ENCODE measurements at places on chromosomes 7 and 10.

DNA sequence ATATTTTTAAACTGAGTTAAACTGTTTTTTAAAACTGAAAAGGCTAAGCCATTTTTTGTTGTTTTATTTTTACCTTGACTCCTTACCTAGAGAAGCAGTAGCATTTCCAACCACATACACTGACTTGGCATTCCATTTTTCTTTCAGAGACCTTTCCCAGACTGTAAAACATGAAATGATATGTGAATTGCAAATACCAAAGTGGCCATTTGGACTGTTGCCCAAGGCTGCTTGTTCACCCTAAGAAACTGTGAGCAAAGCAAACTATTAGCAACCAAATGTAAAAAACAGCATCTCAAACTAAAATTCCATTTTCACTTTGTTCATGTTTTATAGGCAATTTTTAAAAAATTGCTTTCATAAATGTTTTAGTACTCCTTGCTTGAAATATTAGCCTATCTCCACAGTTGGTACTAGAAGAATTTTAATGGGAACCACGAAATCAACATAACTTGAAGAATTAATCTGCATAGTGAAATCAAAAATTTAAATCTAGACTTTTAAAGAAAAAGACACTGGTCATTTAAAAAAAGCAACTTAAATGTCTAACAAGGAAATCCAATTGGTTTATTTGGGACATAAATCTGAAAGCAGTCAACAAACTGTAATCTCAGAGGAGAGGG lies 10.8 kb downstream of the UROS start:
- DNase-seq, result no peak

DNA sequence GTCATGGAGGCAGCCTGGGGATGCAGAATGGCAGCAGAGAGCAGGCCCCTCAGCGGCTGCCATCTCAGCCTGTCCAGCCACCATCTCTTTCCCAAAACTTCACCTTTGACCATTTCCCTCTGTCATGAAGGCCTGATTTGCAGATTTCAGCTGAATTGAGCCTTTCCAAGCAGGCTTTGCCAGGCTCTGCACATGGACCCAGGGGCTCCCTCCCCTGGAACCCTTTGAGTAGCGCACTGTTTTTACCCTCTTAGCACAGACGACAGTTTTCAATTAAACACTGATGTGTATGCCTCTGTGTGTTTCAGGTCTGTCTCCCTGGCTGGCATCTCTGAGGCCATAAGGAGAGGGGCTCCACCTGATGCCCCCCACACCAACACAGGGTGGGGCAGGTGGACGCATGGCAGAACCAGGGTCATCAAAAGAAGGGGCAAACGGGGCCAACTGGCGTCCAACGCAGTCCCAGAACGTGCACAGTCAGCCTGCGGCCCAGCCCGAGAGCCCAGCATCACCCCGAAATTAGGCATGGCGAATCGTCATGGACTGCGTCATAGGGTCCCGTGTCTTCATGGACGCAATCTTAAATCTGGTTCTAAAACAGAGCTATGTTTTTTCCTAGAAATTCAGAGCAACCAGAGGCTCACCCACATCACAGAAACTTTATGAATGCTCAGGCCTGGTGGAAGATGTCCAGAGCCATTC lies 185.0 kb upstream of the TCERG1L start:
- no peak for DNase-seq

DNA sequence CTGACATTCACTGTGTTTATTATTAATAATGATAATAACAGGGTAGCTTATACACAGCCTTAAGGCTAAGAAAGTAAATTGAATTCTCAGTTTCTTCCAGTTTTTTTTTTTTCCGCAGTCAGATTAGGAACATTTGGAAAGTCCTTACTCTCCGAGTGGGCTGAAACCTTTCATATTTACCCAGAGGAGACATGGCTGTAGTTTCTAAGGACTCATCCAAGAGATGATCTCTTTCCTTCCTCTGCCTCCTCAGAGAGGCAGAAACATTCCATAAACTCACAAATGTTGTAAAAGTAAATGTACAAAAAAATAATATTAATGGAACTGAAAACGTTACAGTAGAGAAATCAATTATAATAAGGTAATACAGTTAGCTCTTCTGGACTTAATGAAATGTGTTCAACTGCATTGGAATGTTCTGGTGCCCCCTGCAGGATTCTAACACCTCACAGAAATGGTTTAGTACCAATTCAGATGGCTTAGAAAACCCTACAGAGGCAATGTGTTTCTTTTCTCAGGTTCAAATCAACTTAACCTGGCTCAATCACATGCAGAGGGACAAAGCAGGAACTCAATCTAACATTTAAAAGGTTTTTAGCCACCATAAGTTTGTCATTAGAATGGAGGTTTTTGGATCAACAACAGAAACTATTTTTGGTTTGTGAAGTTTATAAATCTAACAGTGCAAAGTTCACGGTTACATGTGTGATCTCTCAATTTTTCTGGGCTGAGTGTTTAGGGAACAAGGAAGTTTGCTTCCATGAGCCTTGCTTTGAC lies 71.7 kb downstream of the ICA1 start:
- DNase-seq, result peak; percentile 71

DNA sequence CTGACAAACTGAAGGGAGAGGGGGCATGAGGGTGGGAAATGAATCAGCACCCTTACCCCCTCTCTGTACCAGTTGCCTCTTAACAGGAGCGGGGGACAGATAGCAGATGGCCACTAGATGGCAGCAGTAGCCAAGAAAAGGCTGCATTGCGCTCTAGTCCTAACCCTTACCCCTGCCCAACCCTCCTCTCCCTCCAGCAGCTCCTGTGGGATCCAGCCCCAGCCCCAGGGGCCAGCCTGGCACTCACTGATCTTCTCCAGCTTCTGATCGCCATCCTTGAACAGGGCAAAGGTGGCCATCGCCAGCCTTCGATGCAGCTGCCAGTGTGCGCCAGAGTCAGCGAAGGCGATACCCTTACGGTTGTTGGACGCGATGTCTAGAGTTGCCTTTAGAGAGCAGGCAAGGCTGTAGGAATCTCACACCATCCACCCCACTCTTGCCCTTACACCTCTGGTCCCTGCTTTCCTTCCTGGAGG lies 2.2 kb downstream of the CYP17A1 start:
- DNase-seq, result peak; percentile 33

GRCh38 chr7:47383072-47383471 lies 198.8 kb downstream of the TNS3 start:
- no peak for DNase-seq

DNA sequence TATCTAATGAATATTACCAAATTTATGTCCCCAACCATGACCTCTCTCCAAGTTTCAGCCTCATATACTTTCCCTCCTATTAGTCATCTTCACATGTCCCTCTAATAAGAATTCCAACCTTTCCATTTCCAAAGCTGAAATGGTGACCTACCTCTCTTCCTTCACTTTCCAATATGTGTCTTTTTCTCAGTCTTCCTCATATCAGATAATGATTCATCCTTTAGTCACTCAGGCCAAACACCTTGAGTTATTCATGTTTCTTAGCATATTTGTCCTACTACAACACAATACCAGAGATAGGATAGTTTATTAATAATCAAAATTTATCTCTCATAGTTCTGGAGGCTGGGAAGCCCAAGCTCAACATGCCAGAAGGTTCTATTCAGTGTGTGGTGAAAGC lies 318.5 kb upstream of the ZWINT start:
- no peak for DNase-seq

GRCh38 chr7:16801111-16801542 lies 3.7 kb downstream of the AGR2 start:
- peak; percentile 36 for DNase-seq

DNA sequence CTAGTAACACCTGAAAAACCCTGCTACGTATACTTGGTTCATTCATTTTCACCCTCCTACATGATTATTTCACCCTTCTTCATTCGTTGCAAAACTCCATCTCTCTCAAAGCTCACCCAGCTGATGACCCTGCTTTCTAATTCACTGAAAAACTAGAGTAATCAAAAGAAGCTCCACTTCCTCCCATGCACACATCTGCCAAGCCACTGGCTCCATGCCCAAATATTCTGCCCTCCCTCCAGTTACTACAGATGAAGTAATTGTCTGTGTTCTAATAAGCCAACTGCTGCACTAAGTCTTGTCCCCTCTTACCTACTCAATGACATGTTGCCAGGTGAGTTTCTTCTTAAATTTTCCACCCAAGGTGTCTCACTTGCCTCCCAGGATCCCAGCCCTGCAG lies 96.9 kb upstream of the CCDC71L start:
- DNase-seq, result peak; percentile 17

DNA sequence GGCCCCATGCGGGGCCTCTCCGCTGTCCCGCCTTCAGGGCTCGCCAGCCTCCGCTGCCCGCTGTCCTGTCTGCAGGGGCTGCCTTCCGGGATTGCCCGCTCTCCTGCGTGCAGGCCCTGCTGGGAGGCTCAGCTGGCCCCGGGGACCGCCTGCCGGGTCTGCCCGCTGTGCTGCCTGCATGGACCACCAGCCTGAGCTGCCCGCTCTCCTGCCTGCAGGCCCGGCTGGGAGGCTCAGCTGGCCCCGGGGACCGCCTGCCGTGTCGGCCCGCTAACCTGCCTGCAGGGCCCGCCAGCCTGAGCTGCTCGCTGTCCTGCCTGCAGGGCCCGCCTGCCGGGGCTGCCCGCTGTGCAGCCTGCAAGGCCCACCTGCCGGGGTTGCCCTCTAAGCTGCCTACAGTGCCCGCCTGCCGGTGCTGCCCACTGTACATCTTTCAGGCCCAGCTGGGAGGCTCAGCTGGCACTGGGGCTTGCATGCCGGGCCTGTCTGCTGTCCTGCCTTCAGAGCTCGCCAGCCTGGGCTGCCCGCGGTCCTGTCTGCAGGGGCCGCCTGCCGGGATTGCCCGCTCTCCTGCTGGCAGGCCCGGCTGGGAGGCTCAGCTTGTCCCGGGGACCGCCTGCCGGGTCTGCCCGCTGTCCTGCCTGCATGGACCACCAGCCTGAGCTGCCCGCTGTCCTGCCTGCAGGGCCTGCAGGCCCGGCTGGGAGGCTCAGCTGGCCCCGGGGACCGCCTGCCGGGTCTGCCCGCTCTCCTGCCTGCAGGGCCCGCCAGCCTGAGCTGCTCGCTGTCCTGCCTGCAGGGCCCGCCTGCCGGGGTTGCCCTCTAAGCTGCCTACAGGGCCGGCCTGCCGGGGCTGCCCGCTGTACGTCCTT lies 165.1 kb downstream of the GLRX3 start:
- no peak for DNase-seq

- DNase-seq, result no peak
Measured at GRCh38 chr7:124449896-124450295, 315.7 kb downstream of the GPR37 start.

- no peak for DNase-seq
Measured at GRCh38 chr10:75417522-75417927, 13.9 kb upstream of the LRMDA start.

DNA sequence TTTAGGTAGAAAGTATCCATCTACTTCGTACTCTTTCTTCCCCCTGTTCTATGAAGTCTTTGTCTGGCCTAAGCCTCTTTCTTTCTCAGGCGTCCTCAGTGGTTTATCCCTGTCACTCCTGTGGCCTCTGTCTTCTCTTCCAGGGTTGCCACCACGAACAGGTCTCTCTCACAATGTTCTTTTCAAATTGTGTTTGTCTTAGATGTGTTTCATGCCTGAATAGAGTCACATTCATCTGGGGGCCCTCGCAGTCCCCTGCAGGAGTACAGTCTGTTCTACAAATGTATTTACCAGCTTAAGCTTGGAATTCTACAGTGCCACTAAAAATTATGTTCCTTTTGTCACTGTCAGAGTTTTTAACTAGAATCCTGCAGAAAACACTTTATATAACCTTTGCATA lies 680.4 kb upstream of the FOXK1 start:
- no peak for DNase-seq

DNA sequence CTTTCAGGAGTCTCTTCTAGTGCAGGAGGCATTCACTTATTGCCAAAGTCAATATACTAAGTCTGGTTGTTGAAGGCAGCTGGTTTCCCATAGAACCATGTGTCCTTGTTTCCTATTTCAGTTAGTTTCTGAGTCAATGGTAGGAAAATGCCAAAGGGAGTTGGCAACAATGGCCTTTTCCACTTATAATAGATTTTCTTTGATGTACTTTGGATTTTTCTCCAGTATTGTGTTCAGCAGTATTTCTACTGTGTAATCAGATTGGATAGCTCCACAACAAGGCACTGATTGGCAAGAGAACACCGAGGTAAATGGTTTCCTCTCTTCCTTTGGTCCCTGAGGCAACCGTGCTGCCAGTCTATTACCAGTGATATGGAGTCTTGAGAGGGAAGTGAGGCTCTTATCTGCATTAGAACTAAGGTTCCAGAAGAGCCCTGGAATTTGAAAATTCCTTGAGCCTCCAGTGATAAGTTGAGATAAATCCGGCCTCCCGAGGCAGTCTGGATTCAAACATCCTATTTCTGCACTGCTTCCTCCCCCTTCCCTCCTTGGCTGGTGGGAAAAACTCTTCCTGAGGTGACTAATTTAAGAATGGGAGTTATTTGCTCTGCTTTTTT lies 7.9 kb upstream of the SEPTIN7 start:
- DNase-seq, result peak; percentile 79

DNA sequence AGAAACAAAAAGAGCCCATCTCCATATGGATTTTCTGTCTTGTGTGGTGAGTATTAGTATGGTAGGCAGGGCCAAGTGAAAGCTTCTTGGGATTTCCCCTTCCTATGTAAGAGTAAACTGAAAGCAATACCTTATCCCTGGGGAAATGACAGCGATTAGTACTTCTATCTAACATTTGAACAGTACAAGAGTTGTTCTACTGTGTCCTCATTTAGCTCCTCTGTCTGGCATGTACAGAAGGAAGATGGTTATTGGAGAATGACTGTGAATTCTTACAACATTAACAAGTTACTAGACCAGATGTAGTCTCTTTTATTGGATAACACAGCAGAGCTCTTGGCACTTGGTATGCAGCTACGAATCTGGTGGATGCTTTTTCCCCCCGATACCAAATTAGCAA lies 17.9 kb upstream of the TRIL start:
- no peak for DNase-seq

GRCh38 chr7:10596827-10597226 lies 376.8 kb upstream of the PHF14 start:
- DNase-seq, result no peak

GRCh38 chr10:132958883-132959558 lies 16.7 kb upstream of the CFAP46 start:
- DNase-seq, result no peak

DNA sequence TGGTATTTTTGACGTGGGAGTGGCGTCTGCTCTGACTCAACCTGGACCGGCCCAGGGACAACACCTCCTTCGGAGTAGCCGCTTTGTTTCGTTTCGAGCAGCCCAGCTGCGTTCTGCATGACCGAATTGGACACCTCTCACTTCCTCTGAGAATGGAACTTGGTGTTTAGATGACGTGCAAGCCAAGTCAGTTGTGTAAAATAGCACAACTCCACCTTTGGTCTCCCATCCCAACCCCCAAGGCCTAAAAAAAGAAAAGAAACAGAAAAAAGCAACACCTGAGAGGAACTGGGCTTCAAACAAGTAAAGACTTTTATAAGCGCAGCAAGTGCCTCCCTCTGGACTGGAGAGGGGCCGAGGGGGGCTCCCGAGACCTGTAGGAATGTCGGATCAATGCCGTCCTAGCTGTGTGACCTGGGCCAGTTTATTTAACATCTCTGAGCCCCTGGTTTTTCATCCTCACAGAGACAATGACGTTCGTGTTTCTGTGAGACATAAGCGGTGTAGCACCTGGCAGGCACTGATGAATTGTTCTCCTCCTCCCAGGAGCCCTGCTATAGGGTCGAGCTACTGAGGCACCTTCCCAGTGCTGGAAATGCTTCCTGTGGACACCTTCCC lies 52.0 kb upstream of the SMNDC1 start:
- no peak for DNase-seq

Measured in NCI-H2029 treated with DMSO at 0.1 percent for 48 hours (cell line).